ENCODE measurements at places on chromosomes 3 and 15.

GRCh38 chr15:26804063-26804804 lies 31.4 kb upstream of the GABRB3 start:
- no peak for DNase-seq

DNA sequence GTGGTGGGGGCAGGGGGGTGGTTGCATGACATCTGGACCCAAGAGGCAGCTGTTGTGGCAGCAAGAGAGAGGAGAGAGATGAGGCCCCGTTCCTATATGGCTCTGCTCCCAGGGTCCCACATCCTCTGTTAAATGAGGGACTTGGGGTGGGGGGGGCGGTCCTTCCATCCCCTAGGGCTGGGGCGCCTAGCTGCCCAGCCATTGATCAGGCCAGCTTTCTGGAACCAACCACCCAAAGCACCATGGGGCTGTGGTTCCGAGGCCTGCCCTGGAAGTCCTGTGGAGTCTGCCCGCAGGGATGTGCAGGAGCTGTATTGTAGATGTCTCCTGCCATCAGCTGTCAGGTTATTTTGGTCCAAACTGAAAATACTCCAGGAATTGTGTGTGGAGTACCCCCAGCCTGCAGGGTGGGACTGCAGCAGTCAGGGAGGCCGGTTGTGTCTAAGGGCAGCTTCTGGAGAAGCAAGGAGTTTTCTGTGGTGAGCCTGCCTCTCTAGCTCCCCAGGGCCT lies 5.2 kb downstream of the FURIN start:
- DNase-seq, result no peak

- DNase-seq, result no peak
These were observed 32.7 kb downstream of the AADACL2 start for GRCh38 chr3:151766454-151766853.

- DNase-seq, result no peak
These were observed 146.7 kb downstream of the NAALADL2 start for GRCh38 chr3:175005881-175006280.

DNA sequence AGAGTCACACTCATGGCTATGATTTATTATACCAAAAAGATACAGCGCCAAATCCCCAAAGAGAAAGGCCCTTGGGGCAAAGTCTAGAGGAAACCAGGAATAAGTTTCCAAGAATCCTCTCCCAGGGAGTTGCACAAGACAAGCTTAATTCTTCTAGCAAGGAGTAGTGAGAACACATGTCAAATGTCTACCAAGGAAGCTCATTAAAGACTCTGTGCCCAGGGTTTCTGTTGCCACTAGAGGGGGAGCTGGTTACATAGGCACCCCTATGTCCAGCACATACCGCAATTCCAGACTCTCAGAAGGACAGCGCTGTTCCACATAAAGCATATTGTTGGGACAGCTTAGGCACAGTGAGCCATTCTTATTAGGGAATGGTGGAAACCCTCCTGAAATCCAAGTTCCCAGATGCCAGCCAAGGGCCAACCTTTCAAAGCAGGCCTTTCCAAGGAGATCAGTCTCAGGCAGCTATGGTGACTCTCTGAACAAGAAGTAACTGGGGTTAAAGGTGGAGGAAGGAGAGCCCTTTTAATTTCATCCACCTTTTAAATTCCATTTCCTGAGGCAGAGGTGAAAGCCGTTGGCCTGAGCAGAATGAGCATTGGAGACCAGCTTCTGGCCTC lies 194.2 kb downstream of the UACA start:
- no peak for DNase-seq

GRCh38 chr3:13219902-13220296 lies 146.7 kb upstream of the IQSEC1 start:
- DNase-seq, result no peak

- DNase-seq, result no peak
These were observed 43.2 kb downstream of the HRH1 start for GRCh38 chr3:11197484-11197883.

DNA sequence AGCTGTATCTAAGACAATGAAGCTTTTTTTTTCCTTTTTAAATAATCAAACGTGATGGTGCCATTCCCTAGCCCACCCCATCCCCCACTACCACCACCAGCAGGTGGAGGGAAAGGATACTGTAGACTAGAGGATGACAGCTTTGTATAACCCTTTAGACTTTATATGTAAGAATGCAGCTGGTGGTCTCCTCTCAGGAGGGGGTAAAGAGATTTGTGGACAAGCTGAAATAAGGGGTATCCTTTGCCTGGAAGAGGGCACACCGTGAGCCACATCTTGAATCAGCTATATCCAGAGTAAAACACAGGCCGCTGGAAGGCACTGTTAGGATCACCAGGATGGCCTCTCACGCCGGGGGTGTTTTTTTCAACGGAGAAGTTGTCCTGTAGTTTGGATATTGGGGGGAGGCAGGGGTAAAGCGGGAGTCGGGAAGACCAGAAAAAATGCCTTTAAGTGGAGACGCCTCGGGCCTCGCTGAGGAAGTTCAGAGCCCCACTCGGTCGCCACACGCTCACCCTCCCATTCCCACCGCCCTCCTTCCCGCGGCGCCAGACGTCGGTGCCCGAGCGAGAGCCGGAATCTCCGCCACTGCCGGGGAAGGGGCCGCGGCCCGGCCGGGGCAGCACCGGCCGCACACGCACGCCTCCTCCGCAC lies 986 bp downstream of the KPNA4 start:
- DNase-seq, result peak; percentile 18

- DNase-seq, result no peak
These were observed 75.7 kb downstream of the GMPS start for GRCh38 chr3:155946178-155946577.

DNA sequence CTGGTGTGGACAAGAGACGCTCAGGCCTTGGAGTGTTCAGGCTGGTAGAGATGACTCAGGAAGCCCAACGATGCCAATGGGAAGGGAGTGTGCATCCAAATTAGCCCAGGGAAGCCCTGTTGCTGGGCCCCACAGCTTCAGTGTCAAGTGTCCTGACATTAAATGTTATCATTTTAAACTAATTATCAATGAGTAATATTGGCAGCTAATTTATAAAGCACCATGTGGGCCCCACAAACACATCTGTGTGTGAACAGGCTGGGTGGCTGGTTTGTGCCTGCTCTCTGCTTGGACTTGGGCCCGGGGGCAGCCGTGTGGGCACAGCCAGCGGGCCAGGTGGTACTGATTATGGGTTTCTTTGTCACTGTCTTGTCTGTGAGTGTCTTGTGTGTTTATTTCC lies 15.0 kb downstream of the FBLN2 start:
- no peak for DNase-seq

GRCh38 chr3:178434206-178434805 lies 101.9 kb upstream of the KCNMB2 start:
- DNase-seq, result no peak

DNA sequence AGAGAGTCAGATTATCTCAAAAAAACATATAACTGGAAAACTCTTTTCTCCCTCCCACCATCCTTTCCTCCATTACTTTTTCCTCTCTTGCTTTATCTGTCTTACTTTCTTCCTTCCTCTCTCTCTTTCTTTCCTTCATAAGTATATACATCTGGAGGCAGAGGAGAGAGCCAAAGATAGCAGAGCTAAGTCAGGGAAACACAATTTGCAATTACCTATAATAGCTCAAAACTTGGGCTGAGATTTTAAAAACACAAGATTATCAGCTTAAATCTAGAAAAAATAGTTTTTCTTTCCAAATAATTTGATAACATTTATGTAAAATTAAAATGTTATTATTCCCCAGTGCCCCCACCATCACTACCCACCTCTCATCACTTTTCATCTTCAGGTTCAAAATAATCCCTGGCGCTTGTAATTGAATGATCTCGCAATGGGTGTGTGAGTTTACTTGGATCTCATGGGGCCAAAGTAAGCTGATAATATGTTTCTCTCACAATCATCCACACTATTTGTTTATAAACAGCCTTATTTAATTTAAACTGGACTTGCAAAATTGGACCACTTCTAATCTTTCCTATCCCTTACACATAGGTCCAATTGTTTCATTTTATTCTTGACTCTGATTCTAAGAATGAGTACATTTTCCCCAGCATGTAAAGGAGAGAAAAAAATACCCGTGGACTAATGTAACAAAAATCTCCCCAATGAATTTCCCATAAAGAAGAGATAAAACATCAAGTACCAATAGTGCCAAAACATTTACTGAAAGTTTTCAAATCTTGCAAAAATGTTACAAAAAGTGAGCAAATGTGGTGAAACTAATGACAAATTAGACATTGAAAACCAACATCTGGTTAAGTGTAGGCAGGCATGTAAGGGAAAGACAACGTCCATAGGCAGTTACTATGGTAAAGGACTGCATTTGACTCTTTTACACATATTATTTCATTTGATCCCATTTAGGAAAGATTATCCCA lies 236.9 kb downstream of the DTWD1 start:
- no peak for DNase-seq

- no peak for DNase-seq
These were observed 132.3 kb downstream of the GABRB3 start for GRCh38 chr15:26640601-26641000.

DNA sequence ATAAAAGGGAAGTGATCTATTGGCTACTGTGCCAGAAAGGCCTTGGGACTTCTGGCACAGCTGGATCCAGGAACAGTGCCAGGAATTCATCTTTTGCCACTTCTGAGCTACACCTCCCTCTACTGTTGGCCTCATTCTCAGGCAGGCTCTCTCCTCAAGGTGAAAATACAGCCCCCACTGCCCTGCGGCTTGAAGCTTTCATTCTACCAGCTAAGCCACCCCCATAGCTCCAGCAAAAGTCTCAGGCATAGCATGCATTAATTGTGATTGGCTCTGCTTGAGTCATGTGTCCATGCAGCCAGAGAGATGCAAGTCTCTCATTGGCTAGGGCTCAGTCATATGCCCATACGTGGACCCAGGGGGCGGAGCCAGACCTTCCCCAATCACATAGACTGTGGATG lies 142.4 kb downstream of the TPRA1 start:
- peak; percentile 9 for DNase-seq

DNA sequence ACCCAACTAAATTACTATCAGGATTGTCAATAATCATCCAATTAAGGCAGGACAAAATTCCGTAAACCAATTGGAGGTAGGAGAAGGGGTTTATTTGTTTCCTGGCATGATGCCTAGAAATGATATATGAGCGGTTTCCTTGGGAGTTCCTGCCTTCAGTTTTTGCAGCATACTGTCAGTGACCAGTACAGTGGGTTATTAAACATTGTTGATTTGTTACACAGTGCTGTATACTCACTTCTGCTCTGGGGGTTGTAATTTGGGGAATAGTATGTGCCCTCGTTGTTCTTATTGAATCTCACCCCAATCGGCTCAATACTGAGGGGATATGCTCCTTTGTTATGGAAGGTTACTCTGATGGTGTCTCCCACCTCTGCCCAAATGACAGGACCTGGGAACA lies 22.2 kb downstream of the CP start:
- DNase-seq, result no peak

DNA sequence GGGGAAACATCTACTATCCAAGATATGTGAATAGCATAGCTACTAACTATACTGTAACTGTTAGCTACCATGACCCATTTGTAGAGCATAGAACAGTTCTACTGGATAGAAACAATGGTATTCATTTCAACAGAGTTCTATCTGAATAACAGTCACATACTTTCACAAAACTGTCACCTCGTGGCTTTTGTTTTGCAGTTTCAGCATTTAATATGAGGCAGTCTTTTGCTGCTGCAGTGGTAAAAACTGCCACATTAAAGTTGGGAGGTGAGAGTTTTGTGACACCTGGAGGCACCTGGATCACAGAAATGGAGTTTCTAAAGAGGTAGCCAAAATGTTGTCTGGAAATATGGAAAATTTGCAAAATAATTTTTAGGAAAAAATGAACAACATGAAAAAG lies 578.0 kb downstream of the UNC13C start:
- DNase-seq, result no peak

DNA sequence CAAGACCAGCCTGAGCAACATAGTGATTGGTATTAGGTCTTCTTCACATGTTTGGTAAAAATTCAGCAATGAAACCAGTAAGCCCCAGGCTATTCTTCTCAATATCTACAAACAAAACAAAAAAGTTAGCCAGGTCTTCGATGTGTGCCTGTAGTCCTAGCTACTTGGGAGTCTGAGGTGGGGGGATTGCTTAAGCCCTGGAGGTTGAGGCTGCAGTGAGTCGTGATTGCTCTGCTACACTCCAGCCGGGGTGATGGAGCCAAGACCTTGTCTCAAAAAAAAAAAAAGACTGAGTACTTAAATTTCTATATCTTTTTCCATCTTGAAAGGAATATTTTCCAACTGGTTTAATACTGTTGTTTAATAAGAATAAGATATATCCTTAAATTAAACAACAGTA lies 106.8 kb downstream of the MBNL1 start:
- no peak for DNase-seq

DNA sequence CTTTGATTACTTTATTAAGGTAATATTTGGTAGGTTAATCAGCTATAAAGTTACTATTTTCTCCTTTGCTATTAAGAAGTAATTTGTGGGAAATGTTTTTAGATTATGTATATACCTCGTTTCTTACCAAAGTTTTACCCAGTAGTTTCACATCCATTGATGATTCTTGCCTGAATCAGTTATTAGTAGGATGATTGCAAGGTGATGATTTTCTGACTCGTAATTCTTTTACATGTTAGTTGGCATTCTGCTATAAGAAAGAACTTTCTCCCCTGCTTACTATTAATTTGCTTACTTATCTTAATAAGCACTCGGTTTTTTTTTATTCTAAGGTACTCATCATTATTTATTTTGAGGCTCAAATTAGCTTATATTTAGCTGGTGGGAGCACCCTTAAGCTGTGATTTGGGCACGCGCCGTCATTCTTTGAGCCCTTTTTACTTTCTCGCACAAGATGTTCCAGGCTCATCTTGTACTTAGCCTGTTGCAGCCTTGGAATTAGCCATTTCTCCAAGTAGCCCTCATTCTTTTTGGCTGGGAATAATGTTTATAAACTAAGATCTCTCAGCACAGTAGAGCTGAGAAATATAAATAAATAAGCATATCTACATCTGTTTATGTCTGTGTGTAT lies 15.3 kb downstream of the USP3 start:
- DNase-seq, result no peak

GRCh38 chr3:143849854-143850549 lies 1.7 kb upstream of the SLC9A9 start:
- no peak for DNase-seq

- no peak for DNase-seq
These were observed 78.8 kb upstream of the SETMAR start for GRCh38 chr3:4224331-4224730.

GRCh38 chr3:97680210-97680609 lies 84.3 kb upstream of the ARL6 start:
- no peak for DNase-seq

DNA sequence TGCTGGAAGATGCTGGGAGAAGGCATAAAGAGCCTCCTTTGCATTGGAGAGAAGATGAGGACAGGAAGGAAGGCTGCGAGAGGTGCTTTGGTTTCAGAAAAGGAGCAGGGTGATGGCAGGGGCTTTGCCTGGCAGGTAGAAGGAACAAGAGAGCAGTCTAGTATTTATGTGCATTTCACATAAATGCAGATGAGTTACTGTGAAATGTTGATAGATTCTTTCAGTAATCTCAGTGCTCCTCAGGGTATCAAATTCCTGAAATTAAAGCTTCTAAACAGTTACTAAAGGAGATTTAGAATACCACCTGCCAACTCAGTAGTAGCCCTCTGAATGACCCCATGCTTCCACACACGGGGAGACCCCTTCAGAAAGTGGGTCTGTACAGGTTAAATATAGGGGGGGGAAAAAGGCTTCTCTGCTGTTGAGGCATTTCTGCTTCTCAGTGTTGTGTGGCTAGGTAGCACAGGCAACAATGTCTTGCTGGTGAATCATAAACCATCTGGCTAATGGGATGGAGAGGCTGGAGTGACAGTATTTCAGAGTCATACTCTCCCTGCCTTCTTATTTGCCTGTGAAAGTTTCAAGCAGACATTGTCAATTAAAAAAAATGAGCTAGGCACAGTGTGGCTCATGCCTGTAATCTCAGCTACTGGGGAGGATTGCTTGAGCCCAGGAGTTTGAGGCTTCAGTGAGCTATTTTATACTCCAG lies 14.3 kb upstream of the FBXL22 start:
- DNase-seq, result no peak

GRCh38 chr3:126964950-126965349 lies 18.0 kb upstream of the PLXNA1 start:
- DNase-seq, result no peak
